ENCODE measurements at places on chromosomes 5 and 9. TPM values are rescaled to one million over a fixed set of nuclear protein-coding genes. Genes with fewer than 3 reads are reported as not detected.

The LHX3 gene
- total RNA-seq, result 0.55 TPM

- DNase-seq, result no peak
Observed at GRCh38 chr5:65815161-65815560, 93.2 kb downstream of the NLN start.

DNA sequence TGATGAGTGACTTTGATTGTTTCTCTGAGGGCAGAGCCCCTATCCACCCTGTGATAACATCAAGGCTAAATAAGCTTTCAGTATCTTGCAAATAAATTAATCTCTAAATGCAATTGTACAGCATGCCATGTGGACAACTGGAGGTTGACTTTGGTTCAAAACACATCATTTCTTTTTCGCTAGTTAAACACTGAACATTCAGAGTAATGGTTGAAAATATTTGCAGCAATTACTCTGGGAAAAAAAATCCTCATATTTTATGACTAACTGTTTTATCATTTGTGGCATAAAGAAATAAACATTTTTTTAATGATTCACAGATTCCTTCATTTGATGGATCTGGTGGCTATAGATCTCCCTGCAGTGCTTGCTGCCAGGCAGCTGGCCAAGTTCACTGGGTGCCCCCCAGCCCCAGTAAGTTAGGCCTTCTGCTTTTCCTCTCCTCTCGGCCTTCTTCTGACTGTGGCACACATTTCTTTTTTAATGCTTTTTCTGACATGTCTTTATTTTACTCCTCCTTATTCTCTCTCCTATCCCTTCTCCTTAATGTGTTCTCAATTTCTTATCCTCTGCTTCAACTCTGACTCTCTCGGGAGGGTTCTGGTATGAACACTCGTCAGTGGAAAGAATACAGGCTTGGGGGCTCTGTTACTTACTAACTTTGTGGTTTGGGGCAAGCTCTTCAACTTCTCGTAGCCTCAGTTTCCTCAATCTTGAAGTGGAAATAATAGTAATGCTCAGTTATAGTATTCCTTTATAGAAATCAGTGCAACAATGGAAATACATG lies 69.6 kb downstream of the ADAMTSL1 start:
- DNase-seq, result no peak

GRCh38 chr5:44665101-44665701 lies 143.5 kb upstream of the MRPS30 start:
- DNase-seq, result no peak

- DNase-seq, result no peak
Observed at GRCh38 chr5:58456486-58456885, 3.4 kb downstream of the PLK2 start.

- no peak for DNase-seq
Observed at GRCh38 chr9:69925452-69925851, 104.8 kb downstream of the CFAP95 start.

- peak; percentile 80 for DNase-seq
Observed at GRCh38 chr9:108053555-108054061, 564.0 kb upstream of the KLF4 start.

DNA sequence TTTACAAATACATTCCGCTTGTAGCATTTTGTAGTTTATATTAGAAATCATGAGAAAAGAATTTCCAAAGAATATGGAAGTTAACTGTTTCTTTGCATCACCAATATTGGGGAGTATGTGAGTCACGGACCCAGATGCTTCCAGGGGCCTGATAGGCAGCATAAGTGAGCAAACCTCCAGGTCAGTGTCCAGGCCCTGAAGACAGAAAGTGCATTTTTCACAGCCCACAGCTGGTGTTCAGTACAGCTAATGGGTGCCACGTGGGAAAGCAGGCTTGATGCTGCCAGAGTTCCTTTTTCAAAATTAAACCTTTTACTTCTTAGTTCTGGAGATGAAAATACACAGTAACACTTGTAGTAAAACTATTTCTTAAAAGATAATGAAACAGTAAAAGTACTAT lies 454.4 kb upstream of the ACTBL2 start:
- DNase-seq, result peak; percentile 46

DNA sequence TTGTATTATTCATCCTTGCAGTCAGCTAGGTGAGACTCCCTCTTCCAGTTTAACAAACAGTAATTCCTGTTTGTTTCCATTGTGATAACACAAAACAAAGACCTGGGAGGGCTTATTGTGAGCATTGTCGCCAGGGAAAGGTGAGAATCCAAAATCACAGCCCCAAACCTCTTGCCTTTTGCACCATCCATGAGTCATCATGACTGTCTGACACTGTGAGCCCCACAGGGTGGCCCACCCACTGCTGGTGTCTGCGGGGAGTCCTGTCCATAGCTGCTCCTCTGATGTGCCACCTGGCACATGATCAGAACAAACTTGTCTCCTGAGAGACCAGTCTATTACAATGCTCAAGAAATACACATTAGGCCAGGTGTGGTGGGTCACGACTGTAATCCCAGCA lies 33.7 kb upstream of the S1PR3 start:
- no peak for DNase-seq

DNA sequence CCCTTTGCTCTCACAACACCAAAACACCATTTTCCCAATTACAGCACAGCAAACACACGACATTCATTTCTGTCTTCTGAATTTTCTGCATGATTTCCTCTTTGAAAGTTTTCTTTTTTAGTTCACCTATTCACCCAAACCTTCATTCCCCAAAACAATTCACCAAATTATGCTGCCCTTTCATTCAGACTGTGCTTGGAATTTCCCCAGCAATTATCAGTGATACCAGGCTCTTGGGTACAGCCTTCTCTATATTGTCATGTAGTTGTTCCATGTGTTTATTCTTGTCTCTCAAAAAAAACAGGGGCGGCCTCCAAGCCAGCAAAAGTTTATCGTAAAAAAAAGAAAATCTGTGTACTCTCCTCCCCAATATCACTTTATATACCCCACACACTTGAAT lies 9.0 kb upstream of the LIX1 start:
- no peak for DNase-seq

All from testis (tissue), 5 donors.